ENCODE measurements at places on chromosomes 1 and 21.

DNA sequence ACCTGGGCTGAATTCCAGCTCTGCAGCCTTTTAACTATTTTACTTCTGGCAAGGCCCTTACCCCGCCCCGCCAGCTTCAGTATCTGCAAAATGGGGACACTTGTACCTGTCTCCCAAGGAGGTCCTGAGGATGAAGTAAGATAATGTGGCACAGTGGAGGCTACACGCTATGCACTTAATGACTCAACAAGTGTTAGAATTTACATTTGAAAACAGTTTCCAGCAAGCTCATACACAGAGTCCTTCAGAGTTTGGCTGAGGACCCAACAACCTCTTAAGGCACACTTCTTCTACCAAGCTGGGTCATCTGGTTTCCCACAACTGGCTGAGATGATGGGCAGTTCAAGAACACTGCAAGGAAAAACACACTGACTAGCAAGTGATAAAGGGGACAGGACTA lies 30.2 kb upstream of the SLC22A15 start:
- DNase-seq = no peak

DNA sequence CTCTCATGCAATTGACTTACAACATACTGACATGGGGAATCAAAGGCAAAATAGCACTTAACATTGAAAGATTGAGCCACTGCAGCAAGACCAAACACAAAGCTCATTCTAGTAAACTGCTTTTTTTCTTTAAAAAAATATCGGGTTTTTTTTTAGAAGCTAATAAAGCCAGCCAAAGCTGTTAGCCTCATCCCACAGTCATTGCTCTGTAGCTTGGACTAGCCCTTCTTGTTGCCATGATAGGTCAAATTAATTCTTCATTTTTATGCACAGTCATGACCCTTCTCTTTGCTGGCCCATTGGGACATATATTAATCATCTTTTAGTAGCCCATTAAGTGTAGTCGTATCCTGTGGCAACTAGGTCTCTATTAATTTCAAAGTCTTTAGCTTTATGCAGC lies 231.3 kb downstream of the ADGRL2 start:
- DNase-seq = no peak

- no peak for DNase-seq
Measured at GRCh38 chr1:203768256-203768655, 3.3 kb downstream of the LAX1 start.

DNA sequence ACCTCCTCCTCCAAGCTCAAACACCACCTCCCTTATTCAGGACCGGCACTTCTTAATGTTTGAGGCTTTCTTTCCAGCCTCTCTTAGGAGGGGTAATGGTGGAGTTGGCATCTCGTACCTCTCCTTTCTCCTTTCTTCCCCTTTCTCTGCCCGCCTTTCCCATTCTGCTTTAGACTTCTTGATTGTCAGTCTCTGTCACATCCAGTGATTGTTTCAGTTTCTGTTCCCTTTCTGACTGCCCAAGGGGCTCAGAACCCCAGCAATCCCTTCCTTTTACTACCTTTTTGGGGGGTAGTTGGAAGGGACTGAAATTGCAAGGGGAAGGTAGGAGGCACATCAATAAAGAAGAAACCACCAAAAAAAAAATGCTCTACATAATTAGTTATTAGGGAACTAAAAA lies 5.6 kb downstream of the ELK4 start:
- DNase-seq = no peak

GRCh38 chr1:14794136-14794768 lies 195.8 kb downstream of the KAZN start:
- peak; percentile 45 for DNase-seq

DNA sequence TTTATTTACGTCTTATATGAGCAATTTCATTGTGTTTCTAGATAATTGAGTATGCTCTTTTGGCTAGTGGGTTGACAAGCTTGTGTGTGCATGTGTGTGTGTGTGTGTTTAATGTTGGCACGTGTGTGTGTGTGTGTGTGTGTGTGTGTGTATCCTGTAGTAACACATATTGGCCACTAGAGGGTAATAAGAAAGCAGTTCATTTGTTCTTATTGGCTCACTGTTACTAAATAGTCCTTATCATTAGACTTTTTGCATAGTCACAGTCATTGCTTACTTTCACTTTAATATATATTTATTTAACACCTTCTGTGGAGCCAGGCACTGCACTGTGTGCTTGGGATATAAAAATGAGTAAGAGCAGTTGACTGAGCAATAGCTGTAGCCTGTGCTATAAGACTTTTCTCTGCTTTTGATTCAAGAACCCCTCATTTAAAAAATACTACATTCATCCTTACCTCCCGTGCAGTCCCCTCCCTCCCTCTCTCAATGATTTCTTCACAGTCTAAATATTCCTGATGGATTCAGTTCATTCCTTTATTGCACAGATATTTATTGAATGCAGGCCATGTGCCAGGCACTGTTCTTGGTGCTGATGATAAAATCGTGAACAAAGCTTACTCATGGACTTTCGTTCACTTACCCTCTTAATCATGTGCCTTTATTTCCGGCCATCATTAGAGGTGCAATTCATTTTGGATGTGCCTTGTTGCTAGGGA lies 96.7 kb downstream of the DYRK1A start:
- DNase-seq = peak; percentile 67

DNA sequence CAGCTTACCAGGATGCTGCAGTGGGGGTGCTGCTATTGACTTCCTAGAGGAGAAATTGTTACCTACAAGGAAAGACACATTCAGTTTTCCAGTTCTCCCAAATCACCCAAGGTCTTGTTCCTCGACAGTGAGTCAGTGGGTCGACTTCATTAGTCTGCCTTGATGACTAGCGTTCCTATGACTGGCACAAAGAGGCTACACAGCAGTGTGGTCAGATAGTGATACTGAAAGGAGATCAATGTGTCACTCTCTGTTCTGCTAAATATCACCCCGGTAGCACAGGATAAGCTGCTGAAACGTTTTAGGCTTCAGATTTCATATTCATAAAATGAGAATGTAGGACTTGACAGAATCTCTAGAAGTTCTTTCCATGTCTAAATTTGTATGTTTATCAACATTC lies 357.4 kb downstream of the LMX1A start:
- no peak for DNase-seq

GRCh38 chr1:103788377-103788776 lies 38.7 kb downstream of the AMY1C start:
- DNase-seq = peak; percentile 1

DNA sequence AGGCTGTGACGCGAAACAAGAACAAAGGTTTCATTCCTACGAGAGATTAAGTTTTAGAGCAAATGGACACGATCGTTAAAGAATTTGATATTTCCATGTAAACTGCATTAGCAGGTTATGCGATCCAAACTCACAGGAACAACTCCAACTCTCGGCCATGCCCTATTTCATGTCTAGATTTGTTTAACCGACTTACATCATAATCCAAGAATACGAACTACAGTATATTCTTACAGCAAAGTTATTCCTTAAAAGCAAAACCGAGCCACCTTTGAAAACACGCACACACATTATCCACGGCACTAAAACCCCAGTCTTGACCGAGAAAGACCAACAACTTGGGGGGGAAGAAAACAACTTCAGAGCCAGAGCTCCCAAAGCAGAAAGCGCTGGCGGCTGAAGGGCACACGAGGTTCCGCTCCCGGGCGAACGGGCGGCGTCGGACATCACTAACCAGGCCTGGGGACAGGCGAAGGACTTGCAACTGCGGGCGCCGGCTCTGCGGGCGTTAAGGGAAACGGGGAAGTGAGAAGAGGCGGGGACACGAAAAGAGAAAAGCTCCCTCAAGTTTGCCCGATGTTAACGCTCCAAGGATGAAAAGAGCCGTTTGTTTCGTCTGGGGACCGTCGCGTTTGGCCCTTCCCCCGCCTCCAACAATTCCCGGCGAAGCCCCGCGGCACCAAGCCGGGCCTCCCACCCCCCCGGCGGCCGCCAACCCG lies 690 bp downstream of the B3GALNT2 start:
- DNase-seq = peak; percentile 46

DNA sequence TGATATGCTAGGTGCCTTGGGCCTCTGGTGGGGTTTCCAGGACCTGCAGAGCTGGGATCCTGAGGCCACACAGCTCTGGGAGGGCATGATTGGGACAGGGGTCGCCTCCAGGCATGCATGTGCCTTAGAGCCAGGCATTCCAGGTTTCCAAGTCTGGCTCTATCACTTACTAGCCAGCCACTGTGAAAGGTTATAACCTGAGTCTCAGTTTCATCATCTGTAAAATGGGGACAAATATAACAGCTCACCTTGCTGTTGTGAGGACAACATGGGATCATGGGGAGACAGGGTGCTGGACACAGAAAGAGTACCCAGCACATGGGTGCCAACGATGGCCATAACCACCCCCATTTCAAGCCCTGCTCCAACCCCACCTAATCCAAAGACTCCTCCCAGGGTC lies 2.7 kb downstream of the CHI3L1 start:
- DNase-seq = no peak

- no peak for DNase-seq
Measured at GRCh38 chr1:55412060-55412459, 196.9 kb upstream of the USP24 start.

GRCh38 chr1:36557041-36558000 lies 74.6 kb upstream of the CSF3R start:
- DNase-seq = no peak

DNA sequence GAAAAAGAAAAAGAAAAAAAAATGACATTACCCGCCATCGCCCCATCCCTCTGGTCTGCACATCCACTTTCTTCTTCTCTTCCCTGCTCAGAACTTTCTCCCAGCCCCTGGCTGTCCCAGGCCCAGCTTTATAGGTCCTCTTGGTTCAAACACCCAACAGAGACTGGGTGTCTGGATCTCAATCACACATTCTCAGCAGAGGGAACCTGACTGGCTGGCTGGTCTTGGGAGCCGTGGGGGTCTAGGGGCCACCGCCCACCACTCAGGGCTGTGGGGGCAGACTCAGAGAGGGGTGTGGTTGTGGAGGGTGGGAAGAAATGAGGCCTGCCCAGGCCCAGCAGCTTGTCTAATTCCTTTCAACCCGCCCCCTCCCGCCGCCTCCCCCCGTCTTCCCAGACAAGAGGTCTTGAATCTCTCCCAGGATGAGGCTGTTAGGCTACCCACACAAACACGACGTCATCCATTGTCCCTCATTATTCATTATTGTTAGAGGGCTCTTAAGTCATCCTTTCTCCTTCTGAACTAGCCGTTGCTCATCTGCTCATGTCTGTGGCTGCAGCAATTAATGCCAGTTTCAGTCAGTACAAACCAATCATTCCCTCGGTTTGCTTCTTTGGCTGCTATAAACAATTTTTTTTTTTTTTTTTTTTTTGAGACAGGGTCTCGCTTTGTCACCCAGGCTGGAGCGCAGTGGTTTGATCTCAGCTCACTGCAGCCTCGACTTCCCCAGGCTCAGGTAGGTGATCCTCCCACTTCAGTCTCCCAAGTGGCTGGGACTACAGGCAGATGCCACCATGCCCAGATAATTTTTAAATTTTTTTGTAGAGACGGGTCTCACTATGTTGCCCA lies 40.6 kb upstream of the CLIC4 start:
- DNase-seq = peak; percentile 98

- DNase-seq = peak; percentile 44
Measured at GRCh38 chr1:155978973-155979429, 654 bp upstream of the ARHGEF2 start.

- DNase-seq = no peak
Measured at GRCh38 chr1:212949771-212950170, 570 bp upstream of the VASH2 start.

DNA sequence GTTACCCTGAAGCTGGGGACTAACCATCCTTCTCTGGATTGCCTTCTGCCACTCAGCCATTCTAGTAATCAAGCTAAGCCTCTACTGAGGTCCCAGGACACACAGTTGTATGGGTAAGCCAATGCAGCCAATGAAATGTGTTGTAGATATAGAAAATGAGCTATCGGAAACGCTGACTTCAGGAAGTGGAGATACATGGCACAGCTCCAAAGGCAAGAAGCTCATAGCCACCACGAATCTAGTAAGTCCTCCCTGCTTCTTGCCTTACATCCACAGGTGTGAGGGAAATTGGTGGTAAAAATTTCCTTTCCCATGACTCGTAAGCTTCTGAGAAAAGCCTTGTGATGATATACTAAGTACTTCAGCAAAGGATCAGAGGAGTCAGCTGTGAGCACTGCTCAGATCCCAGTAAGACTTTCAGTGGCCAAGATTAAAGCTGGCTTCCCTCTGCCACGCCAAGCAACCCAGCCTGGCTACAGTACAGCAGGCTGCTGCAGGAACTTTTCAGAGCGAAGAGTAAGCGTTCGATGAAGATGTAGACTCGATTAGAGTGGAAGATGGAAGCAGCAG lies 117.7 kb downstream of the SIM2 start:
- no peak for DNase-seq

- DNase-seq = peak; percentile 51
Measured at GRCh38 chr1:29703596-29704370, 467.5 kb downstream of the PTPRU start.

GRCh38 chr1:182259229-182259872 lies 132.2 kb downstream of the GLUL start:
- peak; percentile 75 for DNase-seq

- no peak for DNase-seq
Measured at GRCh38 chr1:27049100-27049499, 36.5 kb upstream of the TENT5B start.

DNA sequence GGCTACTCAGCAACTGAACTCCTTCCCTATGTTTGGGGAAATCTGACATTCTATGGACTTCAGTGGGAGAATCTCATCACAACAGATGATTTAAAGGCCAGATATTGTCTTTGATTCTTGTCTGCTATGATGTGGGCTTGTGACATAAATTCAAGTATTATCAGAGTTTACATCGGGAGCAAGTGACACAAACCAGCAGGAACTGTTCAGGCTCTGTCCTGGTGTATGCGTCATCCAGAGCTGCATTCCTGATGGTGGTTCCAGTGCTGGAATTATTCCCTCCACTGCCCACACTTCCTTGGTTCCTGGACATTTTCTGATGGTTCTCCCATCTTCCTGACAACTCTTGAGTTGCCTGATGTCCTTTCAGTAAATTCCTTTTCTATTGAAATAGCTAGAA lies 10.8 kb upstream of the LSM10 start:
- peak; percentile 28 for DNase-seq

GRCh38 chr1:191674626-191675179 lies 483.6 kb upstream of the RGS18 start:
- DNase-seq = no peak

DNA sequence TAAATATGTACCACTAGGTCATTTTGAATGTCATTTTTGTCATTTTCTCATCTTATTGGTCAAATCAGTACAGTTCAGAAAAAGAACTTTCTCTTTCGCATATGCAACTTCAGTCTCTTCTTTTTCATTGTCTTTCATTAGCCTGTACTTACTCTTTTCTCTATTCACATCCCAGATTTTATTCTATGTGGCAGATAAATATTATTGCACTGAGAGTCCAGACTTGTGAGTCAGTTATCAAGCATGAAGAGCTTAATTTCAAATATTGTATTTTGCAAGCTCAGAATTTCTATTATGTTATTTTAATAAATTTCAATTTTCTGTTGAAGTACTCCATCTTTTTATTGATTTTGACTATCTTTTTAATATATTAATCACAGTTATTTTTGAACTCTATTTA lies 105.2 kb upstream of the PALMD start:
- DNase-seq = no peak

DNA sequence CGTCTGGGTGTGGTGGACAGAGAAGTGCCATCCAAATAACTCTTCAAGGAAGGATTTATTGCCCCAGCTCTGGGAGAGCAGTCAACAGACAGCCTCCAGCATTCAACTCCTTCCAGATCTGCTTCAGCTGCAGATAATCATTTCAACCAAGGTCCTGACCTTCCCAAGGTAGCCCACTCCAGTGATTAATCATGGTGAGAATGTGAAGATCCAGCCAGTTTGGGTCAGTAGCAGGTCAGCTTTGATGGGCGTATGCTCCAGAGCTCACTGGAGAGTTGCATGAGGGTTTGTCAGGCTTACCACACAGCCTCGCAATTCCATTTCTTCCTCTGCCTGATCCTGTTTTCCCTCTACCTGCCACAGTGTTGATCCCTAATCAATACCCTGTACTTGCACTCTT lies 214.5 kb upstream of the ZRANB2 start:
- DNase-seq = peak; percentile 56
